ENCODE measurements at places on chromosomes 7 and 10.

- no peak for DNase-seq
These were observed 8.3 kb upstream of the ZC3HAV1L start for GRCh38 chr7:139043823-139044812.

DNA sequence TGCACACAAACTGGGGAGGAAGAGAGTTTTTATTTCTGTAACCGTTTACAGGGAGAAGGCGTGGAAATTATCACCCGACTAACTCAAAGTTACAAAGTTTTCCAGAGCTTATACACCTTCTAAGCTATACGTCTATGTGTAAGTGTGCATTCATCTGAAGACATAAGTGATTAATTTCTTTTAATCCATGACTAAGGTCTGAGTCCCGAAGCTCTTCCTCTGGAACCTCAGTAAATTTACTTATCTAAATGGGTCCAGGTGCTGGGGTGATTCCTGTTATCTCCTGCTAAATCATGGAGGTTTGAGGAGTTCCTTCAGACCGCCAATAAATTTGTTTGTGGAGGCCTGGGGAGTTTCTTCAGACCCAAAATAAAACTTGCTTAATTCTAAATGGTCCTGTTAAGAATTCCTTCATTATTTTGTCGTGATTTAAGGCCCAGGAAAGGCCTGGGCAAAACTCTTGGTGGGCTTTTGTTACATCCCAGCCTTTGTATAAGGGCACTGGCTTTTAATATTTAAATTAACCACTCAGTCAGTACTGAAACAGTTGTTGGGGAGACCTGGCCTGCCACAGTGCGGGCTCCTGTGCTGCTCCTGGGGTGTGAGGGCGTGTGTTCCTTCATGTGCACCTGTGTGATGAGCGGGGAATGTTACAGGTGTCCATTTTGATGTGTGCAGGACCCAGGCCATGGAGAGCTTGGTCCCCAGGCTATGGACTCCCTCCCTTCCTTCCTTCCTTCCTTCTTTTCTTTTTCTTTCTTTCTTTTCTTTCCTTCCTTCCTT lies 5.8 kb upstream of the METTL27 start:
- DNase-seq: no peak

GRCh38 chr7:101562531-101563197 lies 66.4 kb downstream of the MYL10 start:
- DNase-seq: no peak

GRCh38 chr10:124037784-124038183 lies 55.6 kb downstream of the CHST15 start:
- no peak for DNase-seq

GRCh38 chr10:57890691-57891090 lies 377.0 kb downstream of the IPMK start:
- DNase-seq: no peak

DNA sequence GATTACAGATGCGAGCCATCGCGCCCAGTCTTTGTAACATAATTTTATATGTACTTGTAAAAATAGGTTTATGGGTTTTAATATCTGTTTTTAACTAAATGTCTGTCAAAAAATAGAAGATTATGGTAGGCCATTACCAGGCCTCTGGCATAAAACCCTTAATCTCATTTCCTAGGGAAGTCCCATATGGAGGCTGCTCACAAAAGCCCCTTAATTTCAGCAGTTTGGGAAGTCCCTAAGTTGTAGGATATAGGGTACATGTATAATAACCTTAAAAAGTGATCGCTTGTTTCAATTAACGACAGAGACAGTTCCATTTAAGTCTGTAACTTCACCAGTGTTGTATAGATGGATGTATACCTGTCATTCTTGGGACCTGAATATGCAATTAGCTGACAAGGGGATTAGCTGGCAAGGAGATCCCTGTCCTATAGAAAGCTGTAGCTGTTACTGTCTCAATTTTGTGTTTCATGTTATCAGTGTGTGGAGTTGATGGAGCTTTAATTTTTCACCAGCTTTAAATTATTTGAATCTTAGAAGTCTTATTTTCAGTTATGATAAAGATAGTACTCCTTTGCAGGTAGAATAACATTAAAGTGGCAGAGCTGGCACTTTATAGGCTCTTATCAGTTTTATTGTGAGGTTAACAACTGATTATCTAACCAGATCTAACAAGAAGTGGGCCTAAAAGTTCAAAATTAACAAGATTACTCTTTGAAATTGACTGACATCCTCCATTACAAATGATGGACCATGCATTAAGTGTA lies 10.5 kb downstream of the TRIM24 start:
- no peak for DNase-seq

DNA sequence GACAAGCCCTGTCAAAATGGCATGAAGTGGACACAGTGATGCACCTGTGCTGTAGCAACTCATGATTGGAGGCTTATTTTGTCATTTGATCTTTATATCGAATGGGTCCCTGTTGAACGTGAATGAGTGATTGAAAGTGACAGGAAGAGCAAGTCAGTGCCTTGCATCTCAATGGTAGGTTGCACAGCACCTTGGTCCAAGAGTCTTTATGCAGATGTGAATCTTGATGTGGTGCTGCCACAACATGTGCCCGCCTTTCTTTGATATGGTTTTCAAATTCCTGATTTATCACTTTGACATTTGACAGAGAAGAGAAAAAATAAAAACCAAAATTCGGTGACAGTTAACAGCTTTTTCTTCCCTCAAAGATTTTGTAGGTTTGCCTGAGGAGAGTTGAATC lies 1182.4 kb downstream of the DNAJB9 start:
- no peak for DNase-seq

GRCh38 chr7:115618676-115619075 lies 411.9 kb downstream of the TFEC start:
- DNase-seq: no peak

DNA sequence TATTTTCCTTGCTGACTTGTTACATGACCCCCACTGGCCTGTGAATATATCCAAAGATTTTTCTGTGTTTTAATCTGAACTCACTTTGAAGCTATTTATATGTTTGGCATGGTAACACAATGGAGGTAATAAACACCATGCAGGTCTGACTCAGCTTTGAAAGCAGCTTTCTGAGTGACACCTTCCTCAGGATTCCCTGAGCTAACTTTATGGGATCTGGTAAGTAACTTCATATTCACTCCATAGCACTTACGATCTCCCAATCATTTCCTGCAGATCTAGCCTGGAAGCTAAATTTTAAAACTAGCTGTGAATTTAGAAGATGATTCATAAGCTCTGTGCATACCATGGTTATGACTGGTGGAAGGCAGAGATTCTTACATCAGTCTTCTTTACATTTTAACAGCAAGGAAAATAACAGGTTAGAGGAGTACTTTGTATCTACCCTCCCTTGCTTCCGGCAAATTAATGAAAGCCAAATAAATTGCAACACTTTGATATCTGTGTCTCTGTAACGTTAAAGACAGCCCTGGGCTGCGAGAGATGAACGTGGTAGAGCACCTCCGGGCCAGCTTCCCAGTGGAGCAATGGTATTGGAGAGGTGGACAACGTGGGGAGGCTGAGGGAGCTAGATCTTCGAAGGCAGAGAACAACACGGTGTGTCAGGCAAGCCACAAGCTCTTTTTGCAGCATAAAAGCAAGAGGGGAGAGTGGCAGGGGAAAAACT lies 170.2 kb upstream of the KLF14 start:
- no peak for DNase-seq

DNA sequence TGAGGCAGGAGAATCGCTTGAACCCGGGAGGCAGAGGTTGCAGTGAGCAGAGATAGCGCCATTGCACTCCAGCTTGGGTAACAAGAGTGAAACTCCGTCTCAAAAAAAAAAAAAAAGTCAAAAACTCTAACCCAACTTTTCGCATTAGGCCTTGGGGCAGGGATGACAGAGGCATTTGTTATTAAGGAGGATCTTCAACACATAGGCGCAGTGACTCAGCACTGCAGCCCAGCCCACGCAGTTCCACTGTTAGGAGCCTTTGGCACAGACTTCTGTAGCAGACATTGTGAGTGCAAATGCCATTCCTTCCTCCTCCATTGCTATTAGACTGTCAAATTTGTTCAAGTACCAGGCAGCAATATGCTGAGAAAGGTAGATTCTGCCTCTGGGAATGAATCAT lies 43.1 kb upstream of the KLHL7 start:
- DNase-seq: no peak

DNA sequence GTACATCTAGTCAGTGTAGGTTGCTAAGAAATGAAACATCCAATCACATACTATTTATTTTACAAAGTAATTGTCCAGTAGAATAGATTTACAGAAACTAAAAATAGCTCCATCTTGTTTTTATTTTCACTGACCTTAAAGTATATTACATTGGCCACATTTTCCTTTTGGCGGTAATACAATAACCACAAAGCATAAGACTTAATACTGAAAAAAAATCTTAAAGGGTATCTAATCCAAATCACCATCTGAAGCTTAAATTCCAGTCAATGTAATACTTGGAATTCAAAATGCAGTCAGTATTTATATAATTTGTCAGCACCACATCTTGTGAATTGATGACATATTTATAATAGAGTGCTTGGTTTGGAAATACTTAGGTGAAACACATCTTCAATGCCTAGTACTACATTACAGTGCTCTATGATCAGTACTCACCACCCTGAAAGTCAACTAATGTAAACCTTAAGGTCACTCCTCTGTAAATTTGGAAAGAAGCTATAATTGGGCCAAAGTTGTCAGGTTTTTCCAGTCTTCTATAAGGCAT lies 8.9 kb downstream of the ANKMY2 start:
- DNase-seq: no peak

GRCh38 chr7:98119256-98119918 lies 12.7 kb downstream of the LMTK2 start:
- no peak for DNase-seq

GRCh38 chr7:27994639-27995038 lies 186.0 kb downstream of the JAZF1 start:
- no peak for DNase-seq

DNA sequence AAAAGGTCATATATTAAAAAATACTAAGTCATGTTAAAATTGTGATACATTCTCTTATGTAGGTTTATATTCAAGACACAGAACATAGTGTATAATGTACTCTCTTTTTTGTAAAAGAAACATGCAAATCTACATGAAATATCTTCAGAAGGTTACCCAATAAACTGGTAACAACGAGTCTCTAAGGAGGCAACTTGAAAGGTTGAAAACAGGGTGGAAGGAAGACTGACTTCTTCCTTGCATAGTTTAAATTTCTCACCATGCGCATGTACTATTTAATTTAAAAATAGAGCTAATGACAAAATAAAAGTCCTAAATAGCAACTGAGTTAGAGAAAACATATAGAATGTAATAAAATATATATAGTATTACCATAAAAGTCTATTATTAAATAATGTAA lies 132.5 kb downstream of the NT5C2 start:
- DNase-seq: no peak

DNA sequence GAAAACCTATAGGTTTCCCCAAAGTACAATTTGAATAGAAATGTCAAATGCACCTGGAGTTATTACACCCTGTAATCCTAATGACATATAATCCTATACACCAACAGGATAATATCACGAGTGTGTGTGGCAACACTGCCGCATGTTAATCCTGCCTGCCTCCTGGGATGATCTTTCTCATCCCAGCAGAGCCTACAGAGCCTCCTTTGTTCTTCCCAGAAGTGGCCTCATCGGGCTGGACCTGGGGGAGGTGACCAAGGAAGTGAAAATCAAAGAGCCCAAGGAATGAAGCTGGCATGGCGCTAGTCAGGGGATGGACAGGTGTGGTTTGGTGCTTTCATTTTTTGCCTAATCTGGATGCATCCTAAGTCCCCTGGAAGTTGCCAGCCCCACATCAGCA lies 29.5 kb upstream of the LEP start:
- DNase-seq: no peak

DNA sequence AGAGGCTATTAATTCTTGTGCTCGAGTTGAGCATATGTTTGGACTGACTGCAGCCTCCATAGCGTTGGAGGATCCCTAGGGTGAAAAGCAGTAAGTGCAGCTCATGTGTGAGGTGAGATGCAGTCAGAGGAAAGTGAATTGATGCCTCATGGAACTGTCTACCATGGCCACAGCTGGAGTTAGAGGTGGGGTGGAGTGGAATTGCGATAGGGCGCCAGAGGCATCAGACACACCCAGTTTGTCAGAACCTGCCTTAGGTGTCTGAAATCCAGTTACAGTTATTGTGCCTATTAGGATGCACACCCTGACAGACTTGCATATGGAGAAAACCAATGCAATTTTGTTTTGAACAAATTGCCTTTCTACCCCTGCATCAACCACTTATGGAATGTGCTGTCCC lies 39.4 kb downstream of the ERLIN1 start:
- DNase-seq: no peak

GRCh38 chr10:112816033-112816430 lies 134.0 kb upstream of the TCF7L2 start:
- DNase-seq: no peak

DNA sequence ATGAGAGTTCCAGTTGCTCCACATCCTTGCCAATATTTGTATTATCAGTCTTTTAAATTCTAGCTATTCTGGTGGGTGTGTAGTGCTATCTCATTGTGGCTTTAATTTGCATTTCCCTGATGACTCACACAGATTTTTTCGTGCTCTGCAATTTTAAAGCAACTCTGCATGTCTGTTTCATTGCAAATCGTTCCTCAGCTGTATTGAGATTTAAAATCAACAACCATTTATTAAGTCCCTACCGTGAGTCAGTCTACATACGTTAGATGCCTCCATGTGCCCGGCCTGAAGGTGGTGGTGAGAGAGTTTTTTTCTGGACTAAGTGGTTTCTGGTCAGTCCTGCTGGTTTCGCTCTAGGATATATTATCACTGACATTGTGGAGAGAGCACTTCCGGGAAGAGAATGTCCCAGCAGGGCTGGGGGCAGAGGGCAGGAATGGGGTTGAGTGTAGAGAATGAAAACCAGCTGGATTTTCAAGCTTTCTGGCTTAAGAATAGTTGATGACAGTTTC lies 8.4 kb upstream of the HYCC1 start:
- DNase-seq: no peak

DNA sequence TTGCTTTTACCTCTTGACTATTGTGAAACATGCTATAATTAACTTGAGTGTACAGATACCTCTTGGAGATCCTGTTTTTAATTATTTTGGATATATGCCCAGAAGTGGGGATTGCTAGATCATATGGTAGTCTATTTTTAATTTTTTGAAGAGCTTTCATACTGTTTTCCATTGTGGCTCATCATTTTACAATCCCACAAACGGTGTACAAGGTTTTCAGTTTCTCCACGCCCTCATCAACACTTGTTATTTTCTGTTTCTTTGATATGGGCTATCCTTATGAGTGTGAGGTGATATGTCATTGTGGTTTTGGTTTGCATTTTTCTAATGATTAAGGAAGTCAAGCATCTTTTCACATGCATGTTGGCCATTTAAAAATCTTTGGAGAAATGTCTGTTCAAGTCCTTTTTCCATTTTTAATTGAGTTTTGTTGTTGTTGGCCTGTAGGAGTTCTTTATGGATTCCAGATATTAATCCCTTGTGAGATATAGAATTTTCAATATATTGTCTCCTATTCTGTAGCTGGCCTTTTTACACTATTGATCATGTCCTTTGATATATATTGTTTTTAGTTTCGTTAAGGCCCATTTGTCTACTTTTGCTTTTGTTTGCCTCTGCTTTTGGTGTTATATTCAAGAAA lies 7.5 kb downstream of the AGK start:
- DNase-seq: no peak

All from posterior vena cava (tissue), 2 donors.